ENCODE measurements at places on chromosomes 1 and 21.

DNA sequence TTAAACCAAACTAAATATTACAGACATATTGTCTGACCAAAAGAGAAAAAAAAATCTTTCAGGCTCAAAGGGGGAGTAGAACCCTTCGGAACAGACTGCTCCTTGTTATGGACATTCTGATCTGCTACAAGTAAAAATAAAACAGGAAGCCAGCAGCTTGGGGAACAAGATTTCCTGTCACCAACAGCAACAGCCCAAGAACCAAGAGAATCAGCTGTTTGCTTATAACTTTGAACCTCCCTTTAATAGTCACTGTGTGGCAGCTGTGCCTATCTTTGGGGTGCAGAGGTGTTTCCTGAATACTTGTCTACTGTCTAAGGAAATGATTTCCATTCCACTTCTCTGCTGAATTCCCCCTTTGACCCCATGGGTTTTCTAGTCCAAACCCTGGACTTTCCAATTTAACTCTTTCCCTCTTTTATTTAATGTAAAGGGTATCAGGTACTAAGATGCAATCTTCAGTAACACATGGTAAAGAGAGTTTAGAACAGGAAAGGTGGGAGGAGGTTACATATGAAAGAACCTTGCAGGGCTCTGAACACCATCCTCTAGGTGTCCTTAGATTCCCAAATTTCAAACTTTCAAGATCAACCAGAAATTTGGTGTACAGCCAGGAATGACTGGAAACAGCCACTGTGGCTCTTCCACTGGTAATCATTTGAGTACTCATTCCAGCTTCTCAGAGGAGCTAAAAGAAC, 38.6 kb downstream of the GPR3 start:
- no peak for DNase-seq

DNA sequence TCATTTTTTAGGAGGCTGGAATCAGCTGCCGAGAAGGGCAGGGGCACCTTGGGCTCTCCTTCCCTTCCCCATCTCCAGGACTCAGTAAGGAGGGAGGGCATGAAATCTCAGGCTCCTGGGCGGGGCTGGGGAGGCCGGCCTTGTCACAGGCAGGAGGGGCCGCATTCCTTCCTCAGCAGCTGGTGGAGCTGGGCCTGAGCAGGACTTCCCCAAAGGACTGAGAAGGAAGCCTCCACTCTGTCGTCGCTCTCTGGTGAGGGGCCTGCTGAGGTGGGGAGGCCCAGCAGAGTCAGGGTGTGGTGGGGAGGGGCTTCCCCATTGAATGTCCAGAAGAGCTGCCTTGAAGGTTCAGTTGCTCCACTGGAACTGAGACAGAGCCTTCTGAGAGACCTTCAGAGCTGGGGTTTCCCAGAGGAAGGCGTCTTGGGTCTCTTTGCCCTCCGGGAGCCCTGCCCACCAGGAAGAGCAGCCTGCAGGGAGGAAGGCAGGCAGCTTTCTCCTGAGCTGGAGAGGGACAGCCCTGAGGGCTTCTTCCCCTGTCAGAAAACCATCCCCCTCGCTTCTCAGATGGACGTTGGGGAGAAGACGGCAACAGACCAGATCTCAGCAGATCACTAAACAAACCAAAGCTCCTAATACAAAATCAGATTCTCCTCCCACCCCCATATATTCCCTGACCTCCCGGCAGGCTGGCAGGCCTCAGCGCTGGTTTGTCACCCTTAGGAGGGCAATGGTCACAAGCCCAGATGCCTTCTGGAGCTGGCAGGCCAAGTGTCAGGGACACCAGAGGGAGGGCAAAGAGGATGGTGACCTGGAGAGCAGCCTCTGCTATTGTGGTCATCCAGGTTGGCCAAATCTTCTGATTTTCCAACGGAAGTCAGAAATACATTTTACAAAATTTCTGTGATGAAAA, 10.7 kb downstream of the KCNA10 start:
- DNase-seq: no peak

DNA sequence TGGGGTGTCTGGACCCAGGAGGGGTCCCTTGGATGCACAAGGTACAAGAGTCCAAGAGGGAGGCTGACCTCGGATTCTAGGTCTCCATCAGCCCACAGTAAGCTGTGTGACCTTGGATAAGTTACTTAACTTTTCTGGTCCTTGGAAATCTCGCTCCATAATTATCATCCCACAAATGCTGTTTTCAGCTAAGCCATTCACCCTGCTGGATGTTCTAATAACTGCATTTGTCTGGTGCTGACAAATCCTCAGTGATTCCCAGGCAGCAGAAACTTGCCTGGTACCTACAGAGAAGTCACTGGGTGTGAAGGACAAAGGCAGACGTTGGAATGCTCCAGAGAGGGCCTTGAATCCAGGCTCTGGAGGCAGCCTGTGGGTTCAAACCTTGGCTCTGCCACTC, 89.7 kb downstream of the IGSF21 start:
- no peak for DNase-seq

- no peak for DNase-seq
Measured at GRCh38 chr1:3609016-3609768, 2.1 kb downstream of the MEGF6 start.

DNA sequence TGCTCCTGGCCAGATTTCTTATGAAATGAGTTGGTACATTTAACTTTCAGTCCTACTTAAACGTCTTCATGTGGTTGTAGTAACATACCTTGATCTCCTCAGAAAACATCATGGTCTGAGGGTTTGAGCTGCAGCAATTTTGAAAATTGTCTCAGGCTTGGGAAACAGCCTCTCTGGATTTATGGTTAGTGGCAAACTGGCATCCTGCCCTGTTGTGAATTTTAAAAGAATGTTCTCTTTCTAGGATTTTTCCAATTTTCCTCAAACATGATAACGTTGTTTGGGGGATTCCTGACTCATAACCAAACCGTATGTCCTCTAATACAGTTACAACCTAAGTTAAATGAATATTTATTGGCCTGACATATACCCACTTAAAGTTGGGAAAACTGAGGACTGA, 624.4 kb downstream of the LMO4 start:
- DNase-seq: no peak

- no peak for DNase-seq
Measured at GRCh38 chr1:2208309-2209239, 14.0 kb upstream of the FAAP20 start.

DNA sequence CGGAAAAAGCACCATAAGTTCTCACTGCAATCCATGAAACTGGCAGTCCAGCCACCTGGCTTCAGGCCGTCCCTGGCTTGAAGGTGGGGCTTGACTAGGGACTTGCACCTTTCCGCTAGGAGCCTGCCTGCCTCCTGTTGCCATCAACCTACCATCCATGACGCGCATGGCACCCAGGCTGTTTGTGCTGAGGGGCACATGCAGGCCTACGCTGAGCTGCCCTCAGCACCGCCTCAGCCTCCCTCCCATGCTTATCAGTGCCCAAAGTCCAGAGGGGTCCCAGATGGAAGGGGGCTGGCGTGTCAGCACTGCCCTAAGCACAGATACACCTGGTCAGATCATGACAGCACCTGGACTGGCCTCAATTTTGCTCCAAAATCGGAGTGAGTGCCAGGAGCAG, 190.2 kb upstream of the LYPLAL1 start:
- DNase-seq: no peak

DNA sequence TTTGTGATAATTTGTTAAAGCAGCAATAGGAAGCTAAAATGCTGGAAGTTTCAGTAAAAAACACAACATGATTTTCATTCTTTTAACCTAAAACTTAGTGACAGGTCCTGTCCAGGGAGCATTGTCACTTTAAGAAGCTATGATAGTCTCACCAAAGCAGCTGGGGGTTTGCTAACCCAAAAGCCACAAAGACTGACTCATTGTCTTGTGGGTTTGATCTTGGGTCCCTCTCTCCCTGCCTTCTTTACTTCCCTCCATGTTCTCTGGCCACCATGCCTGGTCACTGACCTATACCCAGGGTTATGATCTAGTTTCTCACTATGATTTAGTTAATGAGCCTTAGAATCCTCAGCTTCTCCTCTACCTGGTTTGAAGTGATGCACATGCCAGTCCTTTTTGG, 213.5 kb upstream of the PTGFR start:
- DNase-seq: no peak

DNA sequence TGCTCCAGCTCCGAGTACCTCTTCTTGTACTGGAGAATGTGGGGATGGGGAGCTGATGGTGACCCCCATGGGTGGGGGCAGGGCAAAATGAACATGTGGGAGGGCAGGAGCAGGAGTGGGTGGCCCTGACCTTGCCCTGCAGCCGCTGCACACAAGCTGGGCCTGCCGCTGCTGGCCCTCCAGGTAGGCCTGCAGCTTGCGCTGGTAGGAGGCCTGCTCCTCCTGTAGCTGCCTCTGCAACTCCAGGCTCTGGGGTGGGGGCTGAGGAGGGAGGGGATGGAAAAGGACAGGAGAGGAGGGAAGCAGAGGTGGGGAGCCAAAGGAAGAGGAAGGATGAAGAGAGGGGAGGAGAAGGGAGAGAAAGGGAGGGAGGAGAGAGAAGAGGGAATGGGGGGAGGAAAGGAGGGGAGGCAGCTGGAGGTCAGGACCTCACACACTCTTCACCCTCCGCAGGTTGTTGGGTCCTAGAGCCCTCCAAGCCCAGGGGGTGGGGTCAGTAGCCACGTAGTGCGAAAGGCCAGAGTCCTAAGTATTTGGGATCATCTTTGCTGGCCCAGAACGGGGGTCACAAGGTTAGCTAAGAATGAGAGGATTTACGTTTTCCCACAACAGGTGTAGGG, 22.9 kb downstream of the RNU1-1 start:
- no peak for DNase-seq

DNA sequence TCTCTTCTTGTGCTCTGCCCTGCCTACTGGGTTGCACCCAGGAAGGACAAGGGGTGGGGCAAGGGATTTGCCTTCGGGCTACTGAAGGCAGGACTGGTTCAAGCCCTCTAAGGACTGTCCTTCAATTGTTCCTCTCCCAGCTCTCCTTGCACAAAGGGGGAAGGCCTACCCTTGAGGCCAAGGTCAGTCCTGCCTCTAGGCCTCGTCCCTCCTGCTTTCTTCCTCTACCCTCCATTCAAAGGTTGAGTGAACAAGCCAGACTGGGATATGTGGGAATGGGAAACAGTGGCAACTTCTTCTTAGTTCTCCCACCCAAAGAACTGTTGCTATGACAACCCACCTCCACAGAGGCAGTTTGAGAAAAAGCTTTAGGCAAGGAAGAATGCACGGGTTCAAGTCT, 2.7 kb downstream of the LURAP1 start:
- no peak for DNase-seq

GRCh38 chr1:214224611-214225354, 56.2 kb upstream of the SMYD2 start:
- no peak for DNase-seq

- no peak for DNase-seq
Measured at GRCh38 chr21:39079617-39080016, 103.6 kb downstream of the PSMG1 start.

- no peak for DNase-seq
Measured at GRCh38 chr1:69697340-69697739, 129.6 kb downstream of the LRRC7 start.

DNA sequence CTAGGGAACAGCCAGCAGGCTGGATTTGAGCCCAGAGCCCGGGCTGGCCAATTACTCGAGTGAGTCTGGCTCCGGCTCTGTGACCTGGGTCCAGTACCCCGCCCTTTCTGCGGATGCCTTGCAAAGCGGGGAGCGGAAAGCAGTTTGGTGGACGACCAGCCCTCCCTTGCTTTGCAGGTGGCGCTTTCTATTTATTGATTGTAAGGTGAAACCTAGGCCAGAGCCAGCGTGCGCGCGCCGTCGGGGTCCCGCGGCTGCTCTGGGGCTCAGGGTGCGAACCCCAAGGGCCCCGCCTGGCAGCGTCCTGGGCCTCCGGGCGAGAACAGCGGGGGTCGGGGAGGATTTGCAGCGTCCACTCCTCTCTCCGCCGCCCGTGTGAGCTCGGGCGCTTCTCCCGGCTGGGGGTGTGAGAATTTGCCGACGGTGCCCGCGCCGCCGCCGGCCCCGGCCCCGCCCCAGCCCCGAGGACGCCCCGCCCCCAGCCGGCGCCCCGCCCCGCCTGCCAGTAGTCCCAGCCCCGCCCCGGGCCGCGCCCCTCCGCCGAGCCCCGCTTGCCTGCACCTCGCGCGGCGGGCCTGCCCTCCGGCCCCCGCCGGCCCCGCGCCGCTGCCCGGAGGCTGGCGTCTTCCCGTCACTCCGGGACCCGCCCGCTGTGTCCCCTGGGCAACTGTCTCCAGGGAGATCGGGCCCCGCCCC, 37.6 kb downstream of the PIK3CD start:
- no peak for DNase-seq

GRCh38 chr1:205581321-205581980, 50.4 kb downstream of the ELK4 start:
- no peak for DNase-seq

DNA sequence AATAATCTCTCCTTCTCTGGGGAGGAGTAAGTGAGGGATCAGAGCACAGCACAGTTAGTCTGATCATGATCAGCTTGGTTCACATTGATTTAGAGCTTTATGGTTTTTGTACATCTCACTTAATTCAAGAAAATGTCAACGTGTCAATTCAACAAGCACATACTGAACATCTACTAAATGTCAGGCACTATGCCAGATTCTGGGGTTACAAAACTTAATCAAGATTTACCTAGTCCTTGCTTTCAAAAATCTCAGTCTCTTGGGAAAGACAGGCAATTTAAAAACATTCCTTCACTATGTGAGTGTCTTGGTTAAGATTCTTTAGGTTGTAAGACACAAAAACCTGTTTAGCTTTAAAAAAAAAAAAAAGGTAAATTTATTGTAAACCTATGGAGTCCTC, 181.4 kb downstream of the AK5 start:
- DNase-seq: no peak

DNA sequence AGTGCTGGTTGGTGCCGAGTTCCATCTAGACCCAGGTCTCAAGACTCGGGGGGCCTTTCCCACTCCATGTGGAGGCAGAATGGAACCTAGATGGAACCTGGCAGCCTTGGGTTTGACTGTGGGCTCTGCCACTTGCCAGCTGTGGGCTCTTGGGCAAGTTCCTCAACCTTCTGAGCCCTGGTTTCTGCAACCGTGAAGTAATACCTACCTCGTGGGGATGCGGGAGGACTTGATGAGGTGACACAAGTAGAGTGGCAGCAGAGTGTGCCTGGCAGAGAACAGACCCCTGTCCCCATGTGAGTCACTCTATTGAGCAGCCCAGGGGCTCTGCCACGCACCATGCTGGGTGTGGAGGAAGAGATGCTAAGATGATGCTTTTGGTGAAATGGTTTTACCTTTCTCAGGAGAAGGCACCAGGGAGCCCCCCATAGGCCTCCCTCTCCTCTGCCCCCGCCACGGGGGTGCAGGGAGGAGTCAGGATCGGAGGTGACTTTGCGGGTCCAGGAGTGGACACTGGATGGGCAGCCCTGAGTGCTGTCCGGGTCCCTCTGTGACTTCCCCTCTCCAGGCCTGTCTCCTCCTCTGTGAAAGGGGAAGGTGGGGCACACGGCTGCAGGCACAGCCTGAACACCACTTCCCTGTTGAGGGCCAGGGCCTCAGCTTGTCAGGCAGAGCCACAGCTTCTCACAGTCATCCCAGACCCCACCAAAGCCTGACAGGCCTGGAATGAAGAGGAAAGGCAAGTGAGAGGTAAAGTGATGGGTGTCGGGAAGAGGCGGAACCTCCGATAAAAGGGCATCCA, 36.7 kb upstream of the EDN2 start:
- no peak for DNase-seq

DNA sequence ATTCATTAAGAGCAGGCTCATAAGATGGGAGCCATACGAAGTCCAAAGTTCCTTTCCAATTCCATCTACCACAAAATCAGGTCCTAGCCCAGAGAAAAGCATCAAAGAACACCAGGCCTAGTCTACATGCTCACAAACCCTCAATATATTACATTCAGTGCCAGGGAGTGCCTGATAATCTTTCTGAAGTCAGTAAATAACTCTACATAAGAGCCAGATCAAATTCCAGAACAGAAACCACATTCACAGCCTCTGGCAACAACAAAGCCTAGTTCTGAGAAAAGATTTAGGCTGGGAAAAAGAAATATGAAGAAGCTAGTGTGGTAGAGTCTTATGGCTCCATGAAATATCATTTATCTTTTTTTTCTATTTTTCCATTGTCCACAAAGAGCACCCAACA, 40.5 kb upstream of the RBBP5 start:
- no peak for DNase-seq

Measured in NCI-H526 (cell line).